NCI-H82 (cell line): ENCODE measurements at places on chromosomes 3 and 15.

DNA sequence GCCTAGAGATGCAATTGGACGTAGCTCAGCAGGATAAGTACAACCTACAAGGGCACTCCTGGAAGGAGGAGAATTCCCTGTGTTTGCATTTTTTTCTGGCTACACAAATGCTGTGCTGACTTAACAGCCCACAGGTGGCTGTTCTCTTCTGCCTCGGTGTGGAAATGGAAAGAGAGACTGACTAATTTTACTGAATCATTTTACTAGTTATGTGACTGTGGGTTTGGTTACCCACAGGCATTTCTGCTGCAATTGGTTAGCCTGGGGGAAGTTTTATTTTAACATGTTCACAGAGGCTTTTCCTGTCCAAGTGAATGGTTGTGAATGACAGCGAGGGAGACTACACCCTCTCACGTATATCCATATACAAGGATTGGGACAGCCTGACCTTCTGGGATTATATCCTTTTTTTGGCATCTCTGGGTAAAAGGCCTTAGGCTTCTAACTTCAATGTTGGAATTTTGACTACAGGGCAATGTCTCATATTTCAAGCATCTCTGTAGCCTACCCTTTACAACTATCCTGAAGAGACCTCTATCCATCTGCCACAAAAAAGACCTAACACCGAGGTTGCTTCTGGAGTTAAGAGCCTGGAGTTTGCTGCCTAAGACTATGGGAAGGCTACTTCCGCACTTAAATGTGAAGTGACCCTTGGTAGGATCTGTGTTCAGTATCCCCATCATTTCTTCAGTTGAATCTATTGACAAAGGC is 67.2 kb upstream of the TP63 start:
- DNase-seq, result no peak

GRCh38 chr3:57949344-57949743 is 58.9 kb upstream of the FLNB start:
- no peak for DNase-seq

GRCh38 chr3:53765753-53766152 is 80.5 kb downstream of the CHDH start:
- DNase-seq, result no peak

DNA sequence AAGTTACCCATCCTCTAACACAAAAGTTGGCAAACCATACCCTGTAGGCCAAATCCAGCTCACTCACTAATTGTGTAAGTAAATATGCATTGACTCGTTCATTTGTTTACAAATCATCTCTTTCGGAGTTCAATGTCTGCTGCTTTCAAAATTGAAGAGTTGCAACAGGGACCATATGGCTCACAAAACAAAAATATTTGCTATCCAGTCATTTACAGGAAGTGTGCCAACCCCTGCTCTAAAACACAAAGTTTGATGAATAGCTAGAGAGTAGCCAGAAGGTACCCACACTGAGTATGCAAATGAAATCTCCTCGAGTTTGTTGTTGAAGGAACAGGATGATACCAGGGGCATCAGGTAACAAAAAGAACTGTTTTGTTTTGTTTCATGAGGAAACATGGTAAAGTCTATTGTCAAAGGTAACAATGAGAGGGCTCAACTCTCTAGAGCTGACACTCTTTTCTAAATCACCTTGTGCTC is 236.2 kb upstream of the THBS1 start:
- no peak for DNase-seq

DNA sequence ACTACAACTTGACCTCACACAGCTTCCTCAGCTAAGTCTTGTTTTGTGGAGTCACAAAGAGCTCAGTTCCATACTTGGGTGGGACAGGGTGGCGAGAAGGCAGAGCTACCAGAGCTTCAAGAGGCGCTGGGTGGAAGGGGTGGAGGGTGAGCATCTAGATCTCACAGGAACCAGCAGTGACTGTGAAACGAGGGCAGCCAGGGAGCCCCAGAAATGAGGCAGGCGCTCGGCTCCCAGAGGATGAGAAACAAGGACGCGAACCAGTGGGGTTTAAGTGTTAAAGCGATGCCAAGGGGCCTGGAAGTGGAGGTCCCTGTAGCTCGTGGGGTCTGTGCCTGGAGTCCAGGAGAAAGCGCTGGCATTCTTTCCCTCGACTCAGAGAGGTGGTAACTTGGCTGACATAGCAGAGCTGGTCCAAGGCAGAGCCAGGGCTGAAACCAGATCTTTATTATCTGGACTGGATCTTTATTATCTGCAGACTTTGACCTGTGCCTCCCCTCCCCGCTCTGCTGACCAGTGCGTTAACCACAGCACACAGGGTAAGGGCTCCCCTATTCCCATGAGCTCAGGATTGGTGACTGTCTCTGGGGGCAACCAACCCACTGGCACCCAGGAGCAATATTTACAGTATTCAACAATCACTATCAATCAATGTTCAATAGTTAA is 26.2 kb upstream of the TRPM1 start:
- DNase-seq, result no peak

DNA sequence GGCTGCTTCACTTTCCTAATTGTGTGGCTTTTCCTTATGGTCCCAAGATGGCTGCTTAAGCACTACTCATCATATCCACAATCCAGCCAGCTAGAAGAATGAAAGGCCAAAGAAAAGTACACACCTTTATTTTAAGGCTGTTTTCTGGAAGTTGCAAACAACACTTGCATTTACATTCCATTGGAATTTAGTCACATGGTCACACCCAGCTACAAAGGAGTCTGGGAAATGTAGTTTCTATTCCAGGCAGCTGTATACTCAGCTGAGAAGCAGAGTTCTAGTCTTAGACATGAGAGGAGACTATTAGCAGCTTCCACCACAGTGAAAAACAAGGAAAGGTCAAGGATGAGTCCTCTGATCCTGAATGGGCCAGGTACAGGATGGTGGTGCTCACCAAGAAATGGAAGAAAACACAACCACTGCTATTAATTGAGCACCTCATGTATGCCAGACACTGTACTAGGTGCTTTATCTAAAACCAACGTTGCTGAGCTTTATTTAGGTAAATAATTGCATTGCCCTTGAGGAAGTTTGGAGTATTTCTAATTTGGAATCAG is 28.0 kb upstream of the ATG7 start:
- DNase-seq, result no peak

DNA sequence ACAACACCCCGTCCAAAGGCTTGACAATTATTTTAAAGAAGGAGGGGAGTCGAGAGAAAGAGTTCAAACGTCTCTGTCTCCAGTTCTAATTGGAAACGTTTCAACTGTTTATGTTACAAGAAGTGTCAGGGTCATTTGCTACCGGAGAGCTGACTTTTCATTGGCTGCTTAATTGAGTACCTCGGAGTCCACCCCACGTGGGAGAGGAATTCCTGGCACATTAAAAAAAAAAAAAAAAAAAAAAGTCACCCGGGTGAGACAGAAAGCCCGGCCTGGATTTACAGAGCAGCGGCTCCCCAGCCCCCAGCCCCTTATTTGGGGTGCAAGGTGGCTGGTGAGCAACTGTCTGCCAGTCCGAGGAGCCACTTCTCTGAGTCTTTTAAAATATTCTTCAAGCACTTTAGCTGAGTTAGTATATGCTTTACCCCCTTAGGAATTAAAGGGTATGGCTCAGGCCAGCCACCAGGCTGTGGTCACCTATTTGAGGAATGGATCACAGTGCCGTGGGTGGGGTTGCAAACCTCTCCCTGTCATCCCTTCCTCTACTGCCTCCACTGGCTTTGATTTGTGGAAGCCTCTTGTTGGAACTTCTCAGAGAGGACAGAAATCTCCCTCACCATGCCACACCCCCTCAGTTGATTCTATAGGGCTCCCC is 3.9 kb upstream of the TLE3 start:
- DNase-seq, result peak; percentile 95

- no peak for DNase-seq
Measured at GRCh38 chr3:69972672-69973071, 26.9 kb upstream of the SAMMSON start.

GRCh38 chr3:125116311-125117080 is 60.7 kb upstream of the HEG1 start:
- no peak for DNase-seq

GRCh38 chr15:101063212-101063611 is 144.1 kb downstream of the LRRK1 start:
- no peak for DNase-seq

GRCh38 chr15:58726867-58727266 is 22.6 kb downstream of the ADAM10 start:
- DNase-seq, result no peak

GRCh38 chr3:10957976-10958749 is 34.4 kb upstream of the SLC6A1 start:
- DNase-seq, result no peak

GRCh38 chr3:65396078-65396477 is 642.6 kb downstream of the MAGI1 start:
- DNase-seq, result no peak

DNA sequence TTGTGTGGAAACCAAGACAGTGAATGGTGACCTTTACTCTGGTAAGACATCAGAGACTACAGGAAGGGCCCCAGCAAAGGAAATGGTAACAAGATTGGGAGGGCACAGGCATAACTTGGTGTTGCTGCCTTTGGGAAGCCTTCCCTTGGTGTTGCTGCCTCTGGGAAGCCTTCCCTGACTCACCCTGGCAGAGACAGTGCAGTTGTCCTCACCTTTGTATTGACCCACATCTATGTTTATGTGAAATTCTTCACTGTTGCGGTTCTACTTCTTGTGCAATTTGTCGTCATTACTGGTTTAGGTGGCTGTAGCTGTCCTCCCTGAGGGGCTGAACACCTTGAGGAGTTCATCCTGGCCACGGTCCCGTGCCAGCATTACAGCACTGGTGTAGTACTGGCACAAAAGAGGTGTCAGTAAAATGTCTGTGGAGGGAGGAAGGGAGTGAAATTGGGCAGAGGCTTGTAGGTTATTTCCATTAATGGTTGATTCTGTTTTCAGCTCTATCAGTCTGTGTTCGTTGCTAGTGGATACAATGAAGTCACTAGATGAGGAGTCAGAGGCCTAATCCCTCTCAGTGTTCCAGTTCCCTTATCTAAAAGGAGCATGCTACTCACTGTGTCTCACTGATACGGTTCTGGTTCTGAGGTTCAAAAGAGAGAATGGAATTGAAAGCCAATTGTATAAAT is 21.6 kb downstream of the IFT122 start:
- DNase-seq, result no peak

DNA sequence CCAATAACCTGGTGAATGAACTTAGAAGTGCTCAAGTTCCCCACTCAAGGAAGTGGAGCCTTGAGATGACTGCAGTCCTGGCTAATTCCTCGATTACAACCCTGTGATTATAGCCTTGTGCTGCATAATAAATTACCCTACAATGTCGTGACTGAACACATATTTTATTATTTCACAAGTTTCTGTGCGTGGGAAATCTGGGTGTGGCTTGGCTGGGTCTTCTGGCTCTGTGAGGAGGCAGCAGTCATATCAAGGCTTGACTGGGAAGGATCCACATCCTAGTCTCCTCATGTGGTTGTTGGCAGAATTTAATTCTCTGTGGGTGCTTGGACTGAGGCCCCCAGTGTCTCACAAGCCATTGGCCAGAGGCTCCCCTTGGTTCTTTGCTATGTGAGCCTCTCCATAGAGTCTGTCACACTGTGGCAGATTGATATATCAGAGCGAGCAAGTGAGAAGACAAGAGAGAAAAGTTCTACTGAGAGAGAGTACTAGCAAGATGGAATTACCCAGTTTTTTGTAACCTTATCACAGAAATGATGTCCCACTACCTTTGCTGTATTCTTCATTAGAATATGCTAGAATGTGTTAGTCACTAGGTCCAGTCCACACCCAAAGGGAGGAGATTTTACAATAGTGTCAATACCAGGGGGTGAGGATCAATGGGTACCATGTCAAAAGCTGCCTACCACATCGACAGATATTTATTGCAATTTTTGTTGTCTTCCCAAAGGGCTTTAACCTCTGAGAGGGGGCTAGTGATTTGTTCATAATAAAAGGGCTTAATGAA is 102.8 kb upstream of the TBC1D5 start:
- DNase-seq, result no peak

DNA sequence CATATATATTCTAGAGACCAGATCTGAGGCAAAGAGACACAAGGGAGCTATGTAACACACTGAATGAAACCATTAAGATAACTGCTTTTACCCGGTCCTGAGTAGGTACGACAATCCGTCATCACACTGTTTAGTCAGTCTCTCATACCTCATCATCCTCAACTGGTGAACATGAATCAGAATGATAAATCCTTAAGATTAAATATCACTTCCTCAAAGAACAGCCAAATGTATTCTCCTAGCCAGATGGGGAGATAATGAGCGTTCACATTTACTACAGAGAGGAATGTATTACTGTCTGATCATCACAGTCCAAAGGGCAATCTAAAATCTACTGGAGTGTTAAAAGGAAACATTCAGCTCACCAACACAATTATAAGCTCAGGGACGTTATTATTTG is 319.4 kb upstream of the STAC start:
- DNase-seq, result peak; percentile 27
